Right kidney (tissue), 9 donors: ENCODE measurements at places on chromosomes 16 and 17.
A peak's percentile ranks its signal among the peaks of the same experiment; 100 is the strongest.

GRCh38 chr17:79577485-79578187 is 33.2 kb downstream of the RBFOX3 start:
- DNase-seq = no peak

GRCh38 chr17:21371511-21372081 is 4.6 kb upstream of the KCNJ12 start:
- DNase-seq = no peak

DNA sequence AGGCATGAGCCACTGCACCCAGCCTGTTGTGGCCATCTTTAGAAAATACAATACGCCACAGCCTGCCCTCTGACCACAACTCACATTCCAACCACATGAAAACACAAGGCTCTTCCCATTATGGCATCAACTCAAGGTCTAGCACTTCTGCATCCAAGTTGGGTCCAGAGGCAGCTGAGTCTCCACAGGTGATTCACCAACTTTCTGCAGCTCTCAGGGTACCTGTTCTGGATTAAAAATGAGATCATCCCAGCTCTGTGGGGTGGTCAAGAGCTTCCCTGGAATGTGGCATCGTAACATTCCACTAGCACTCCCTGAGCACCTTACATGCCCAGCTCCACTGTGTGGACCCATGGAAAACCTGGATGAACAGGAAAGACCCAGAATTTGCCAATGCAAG is 9.9 kb upstream of the GUCY2D start:
- DNase-seq = no peak

DNA sequence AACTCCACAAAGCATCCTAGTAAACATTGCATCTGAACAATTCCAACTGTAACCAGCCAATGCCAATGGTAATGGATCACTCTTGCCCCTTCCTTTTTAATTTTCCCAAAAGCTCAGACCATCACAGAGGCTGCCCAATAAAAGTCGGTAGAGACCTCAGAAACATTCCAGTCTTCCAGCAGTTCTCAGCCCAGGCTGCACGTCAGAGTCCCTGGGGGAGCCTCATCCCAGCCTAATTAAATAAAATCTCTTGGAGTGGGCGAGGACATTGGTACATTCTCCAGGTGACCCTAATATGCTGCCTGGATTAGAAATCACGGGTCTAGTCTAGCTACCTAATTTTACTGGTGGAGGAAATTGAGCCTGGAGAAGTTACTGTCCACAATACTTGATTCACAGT is 117.1 kb upstream of the MYOCD start:
- no peak for DNase-seq

DNA sequence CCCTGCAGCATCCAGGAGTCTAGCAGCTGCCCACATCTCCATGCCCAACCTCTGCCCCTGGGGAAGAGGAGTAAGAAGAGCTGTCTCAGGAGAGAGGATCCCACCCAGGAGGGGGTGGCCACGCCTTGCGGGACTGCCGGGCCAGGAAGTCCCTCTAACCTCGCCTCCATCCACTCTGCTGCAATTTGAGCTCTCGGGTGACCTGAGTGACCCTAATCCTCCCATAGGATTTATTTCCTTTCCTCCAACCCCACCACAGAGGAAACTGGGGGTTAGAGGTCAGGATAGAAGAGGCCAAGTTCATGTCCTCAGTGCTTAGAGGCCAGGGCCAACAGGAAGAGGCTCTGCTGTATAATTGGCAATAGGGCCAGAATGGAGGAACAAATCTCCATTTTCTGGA is 22.6 kb upstream of the NGFR start:
- no peak for DNase-seq

GRCh38 chr16:56758930-56759329 is 29.0 kb downstream of the NUP93 start:
- no peak for DNase-seq

- DNase-seq = peak; percentile 10
Measured at GRCh38 chr17:5237541-5238016, 2.9 kb upstream of the SCIMP start.

GRCh38 chr17:32621612-32622312 is 135.0 kb downstream of the CDK5R1 start:
- DNase-seq = no peak

DNA sequence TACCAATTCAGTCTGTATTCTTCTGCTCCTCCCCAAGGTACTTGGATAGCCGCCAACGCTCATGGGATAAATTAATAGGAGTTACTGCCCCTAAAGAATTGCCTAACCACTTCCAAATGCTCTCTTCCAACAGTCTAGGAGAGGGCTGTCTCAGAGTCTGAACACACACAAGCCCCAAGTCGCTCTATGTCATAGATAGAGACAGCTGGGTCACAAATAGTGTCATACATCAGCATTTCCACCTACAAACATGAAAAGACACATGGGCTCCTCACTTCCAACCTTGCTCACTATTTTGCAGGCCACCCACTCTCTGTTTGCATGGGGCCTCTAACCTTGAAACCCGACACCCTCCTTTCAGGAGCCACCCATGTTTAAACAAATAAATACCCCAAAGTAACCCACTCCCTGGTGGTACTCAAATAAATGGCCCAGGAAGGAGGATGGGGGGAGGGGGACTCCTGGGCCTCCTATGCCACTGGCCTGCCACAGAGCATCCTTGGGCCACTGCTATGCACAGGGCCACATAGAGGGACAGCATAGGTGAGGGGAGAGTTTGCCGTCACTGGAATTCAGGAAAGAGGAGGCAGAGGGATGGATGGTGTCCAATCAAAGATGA is 265.9 kb downstream of the SOX9 start:
- DNase-seq = no peak

DNA sequence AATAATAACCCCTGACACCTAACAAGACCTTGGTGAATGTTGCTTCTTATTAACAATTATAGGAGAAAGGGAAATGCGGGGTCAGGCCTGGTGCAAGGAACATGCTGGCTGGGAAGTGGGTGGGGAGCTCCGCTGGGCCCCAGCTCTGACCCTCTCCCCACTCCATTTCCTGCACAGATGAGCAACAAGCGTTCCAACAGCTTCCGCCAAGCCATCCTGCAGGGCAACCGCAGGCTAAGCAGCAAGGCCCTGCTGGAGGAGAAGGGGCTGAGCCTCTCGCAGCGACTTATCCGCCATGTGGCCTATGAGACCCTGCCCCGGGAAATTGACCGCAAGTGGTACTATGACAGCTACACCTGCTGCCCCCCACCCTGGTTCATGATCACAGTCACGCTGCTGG is 23.0 kb downstream of the RHBDL3 start:
- DNase-seq = no peak

DNA sequence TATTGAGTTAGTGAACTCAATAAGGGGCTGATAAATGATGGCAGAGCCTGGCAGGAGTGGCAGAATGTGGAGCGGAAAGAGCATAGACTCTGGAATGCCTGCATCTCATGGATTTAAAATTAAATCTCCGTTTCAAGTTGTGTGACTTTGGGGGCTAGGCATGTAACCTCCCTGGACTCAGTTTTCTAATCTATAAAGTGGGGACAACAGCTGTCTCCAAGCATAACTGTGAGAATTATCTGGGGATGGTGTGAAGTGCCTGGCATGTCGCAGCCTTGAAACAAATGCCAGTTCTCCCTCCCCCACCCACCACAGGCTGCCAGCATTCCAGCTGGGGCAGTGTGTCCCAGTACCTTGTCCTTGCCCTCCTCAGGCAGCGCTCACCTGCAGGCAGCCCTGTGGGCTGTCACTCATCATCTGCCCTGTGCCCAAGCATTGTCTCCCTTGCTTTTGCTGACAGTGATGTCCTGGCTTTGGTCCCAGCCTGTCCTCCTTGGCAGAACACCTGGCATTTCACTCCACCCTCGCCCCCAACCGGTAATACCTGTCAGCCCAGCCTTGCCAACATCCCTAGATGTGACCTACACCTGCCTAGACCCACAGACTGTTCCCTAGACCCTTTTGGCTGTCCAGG is 129.6 kb downstream of the MRM1 start:
- no peak for DNase-seq

DNA sequence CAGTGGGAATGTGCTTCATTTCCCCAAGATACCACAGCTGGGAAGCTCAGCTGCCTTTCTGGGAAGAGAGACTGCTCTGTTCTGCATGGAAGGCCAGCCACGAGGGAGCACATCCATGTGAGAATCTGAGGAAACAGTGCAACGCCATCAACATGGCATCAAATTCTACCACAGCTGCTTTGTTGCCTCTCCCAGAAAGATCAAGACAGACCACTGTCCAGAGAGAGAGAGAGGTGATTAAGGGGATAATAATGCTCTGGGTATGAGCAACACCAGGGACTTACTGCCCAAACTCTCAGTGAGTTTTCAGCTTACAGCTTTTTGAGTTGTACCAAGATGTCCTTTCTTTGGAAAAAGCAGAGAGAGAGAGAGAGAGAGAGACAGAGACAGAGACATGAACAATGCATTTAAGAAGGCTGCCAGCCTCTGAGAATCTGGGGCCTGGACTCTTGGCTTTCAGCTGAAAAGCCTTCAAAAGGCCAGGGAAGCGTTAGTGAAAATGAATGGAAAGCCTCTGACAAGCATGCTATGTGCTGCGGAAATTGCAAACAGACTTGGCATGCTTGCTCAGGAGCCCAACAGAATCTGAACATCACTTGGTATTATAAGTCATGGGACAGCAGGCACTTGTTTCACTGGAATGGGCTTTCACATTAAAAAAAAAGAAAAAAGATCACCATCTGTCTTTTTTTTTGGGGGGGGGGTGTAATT is 223.1 kb downstream of the MAP2K6 start:
- no peak for DNase-seq

DNA sequence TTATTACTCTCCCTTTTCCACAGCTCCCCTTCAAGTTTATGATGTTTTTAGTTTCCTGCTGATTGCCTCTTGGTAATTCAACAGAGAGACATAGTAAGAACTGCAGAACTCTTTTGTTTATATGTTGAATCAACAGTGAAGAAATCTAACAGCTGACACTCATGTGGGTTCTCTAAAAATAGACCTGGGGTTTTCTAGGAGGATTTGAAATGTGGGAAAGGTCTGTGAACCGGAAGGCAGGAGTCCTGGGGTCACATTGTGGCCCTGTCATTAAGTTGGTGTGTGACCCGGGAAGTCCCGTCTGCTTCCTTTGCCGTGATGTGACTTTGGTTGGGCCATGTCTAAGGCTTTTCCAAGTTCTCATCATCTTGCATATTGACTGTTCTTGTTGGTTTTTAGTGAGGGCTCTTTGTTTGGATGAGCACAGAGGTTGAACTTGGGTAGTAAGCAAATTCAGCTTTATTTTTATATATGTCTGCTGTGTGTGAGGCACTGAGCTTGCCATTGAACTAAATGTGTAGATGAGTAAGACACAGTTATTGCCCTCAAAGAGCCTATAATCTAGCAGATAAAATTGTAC is 48.5 kb upstream of the HS3ST3A1 start:
- no peak for DNase-seq

GRCh38 chr17:58364270-58364942 is 12.4 kb upstream of the SUPT4H1 start:
- no peak for DNase-seq

DNA sequence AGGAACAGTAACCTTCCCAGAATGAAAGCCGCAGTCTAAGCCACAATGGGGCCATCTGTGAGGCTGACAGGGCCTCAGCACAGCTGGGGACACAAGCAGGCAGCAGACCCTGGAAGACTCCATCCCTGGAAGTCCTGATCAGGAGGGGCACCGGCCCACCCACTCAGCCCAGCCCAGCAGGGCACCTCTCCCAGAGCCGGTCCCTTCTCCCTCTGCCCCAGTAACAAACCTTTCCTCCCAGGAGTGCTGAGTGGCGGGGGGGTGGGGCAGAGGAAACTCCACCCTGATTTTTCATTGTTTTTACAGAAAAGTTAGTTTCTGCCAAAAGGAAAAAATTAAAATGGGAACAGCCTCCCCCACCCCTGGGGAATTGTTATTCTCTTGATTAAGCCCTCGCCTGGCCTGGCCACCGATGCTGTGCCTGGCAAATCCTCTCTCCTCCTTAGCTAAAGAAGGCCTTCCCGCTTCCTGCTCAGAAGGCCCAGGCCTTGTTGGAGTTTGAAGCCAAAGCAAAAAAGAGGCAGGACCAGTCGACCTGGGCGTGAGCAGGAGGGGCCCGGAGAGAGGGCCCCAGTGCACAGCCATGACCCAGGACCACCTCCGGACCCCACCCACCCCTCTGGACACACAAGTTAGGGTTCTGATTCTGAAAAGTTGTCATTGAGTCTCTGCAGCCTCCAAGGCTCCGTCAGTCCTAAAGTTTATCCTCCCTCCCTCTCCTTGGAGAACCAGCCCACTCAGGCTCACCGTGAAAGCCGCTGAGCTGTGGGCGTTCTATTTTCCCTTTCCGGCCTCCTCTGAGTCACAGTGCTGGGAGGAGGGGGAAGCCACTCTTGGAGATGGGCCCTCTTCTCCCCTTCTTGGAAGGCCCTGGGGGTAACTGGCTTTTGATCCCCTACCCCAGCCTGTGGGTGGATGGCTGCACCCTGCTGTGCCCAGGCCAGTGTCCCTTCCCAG is 128.4 kb upstream of the TNRC6C start:
- DNase-seq = no peak

DNA sequence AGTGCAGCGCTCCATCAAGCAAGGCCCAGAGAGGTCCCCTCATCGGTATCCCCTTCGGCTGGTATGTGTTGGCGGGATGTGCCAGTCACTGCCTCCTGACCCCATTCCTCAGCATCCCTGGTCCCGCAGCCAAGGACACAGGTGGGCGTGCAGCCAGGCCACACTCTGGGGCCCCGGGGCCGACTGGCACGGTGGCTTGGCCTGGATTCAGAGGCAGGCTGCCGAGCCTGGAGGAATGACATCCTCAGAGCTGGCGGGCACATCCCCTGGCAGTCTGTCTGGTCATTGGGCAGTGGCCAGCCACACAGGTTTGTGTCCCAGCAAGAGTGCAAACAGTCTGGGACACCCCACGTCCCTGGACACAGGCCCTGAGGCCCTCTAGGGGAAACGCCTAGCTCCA is 111.1 kb downstream of the SDK2 start:
- DNase-seq = no peak

GRCh38 chr17:58318627-58319172 is 9.9 kb downstream of the TSPOAP1 start:
- no peak for DNase-seq

- DNase-seq = no peak
Measured at GRCh38 chr17:22203208-22203715, 510.9 kb downstream of the KCNJ18 start.

- DNase-seq = peak; percentile 31
Measured at GRCh38 chr17:79220201-79220712, 145.6 kb downstream of the ENGASE start.

GRCh38 chr16:68270353-68270752 is 6.0 kb downstream of the SLC7A6 start:
- no peak for DNase-seq

GRCh38 chr17:58513965-58514769 is at the start of gene MTMR4:
MTMR4 (minus strand) TSS chr17:58514638; CDS start chr17:58514407, 231 bp downstream.
- DNase-seq = peak; percentile 77

GRCh38 chr16:88685156-88686061 is 898 bp downstream of the SNAI3 start:
- peak; percentile 61 for DNase-seq

- peak; percentile 74 for DNase-seq
Measured at GRCh38 chr17:41917679-41918313, 955 bp downstream of the ACLY start.

DNA sequence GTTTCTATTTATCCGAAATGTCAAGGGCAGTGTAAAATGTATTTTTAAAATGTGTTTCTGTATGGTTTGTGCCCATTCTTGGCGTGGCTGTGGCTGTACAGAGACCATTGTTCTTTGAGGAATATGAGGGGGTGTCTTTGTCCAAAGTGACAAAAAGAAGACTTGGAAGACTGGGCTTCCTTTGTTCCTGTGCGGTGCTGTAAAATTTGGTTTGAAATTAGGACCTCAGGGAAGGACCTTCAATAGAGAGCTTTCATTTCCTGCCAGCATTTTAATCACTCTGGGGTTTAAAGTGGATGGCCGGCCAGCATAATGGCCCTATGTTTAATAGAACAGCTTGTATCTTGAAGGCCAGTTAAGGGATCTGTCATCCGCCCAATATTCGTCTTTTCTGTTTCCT is 190.1 kb upstream of the TBX2 start:
- no peak for DNase-seq

- DNase-seq = no peak
Measured at GRCh38 chr16:72932050-72932449, 115.9 kb downstream of the ZFHX3 start.
